ENCODE measurements at places on chromosomes 3 and 15.

DNA sequence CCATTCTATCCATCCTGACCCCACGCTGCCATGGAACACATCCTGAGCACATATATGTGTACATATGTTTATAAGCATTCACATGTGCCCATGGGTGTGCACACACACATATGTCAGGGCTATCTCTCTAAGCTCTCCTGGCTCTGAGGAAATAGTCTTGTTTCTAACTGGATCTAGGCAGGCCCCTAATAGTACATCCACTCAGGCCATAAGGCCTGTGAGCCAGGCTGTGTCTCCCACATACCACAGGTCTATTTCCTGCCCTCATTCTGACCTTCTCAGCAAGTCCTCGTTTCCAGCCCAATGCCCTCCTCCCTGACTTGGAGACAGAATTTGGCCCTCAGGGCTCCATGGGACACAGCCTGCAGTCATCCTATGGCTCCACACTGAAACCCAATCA is 284.8 kb upstream of the CTNNB1 start:
- no peak for DNase-seq

- DNase-seq, result no peak
These were observed 30.9 kb downstream of the PML start for GRCh38 chr15:74025436-74025835.

DNA sequence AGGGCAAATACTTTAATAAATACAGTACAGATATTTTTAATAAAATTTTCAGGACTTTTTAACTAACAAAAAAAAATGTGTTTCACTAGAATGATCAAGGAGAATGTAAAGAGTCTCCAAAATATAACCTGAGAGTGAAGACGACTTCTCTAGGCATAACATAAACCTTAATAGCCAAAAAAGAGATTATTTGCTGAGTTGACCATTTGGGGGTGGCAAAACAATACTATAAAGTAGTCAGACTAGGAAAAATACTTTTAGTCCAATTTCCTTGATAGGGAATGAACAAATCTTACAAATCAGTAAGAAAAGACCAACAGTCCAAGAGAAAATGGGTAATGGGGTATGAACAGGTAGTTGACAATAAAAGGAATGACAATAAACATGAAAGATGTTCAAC is 29.4 kb upstream of the GATM start:
- no peak for DNase-seq

GRCh38 chr3:123093696-123094095 is 26.9 kb downstream of the PDIA5 start:
- no peak for DNase-seq

- DNase-seq, result no peak
These were observed 148.6 kb upstream of the MME start for GRCh38 chr3:154931484-154931883.

Data from lower lobe of right lung (tissue), 2 donors.